A172 (cell line): ENCODE measurements at places on chromosomes 2 and 18. TPM values are rescaled to one million over a fixed set of nuclear protein-coding genes. Genes with fewer than 3 reads are reported as not detected.

- DNase-seq = peak; percentile 16
These were observed 674.5 kb downstream of the KCNJ3 start for GRCh38 chr2:155372969-155373368.

GRCh38 chr2:58146707-58147106 is 94.4 kb downstream of the FANCL start:
- peak; percentile 36 for DNase-seq

DNA sequence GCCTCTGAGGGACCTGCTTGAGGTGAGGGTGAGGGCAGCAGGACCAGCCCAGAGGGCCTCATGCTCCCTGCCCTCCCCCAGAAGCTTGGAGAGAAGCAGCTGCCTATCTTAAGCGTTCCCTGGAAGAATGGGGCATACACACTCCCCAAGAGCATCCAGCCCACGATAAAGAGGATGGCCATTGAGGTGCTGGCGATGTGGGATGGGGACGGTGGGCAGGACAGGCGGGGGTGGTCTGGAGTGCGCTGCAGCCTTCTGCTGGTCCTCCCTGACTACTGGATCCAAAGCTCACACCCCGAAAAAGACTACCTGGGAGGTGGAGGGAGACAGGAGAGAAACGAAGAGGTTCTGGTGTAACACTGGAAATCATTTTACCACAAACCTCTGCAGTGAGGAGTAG is 45.6 kb downstream of the LMAN2L start:
- no peak for DNase-seq

- DNase-seq = no peak
These were observed 787 bp downstream of the ERBB4 start for GRCh38 chr2:212537726-212538304.

- DNase-seq = no peak
These were observed 110.4 kb downstream of the LRP1B start for GRCh38 chr2:142020368-142020767.

GRCh38 chr2:224324604-224325003 is 77.3 kb downstream of the FAM124B start:
- no peak for DNase-seq

DNA sequence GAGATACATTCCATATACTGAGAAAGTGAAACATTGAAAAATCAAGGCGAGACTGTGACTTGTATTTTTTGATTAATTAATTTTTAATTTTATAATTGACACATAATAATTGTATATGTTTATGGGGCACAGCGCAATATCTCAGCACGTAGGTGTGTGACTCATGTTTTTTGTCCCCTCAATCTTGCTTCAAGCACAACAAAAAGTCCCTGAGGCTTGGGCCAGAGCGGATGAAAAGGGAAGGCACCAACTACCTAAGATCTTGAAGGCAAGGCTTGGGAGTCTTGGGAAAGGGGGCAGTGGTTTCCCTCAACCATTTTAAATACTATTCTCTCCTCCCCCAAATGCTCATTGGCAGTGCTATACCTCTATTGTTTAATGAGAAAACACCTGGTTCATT is 9.9 kb downstream of the SGPP2 start:
- DNase-seq = no peak

- no peak for DNase-seq
These were observed 73.7 kb upstream of the TGFA start for GRCh38 chr2:70627211-70627898.

Gene KATNAL2
- 3.7 and 5.1 TPM in 2 replicates for total RNA-seq

Gene STON1
- 2.5 and 3.4 TPM in 2 replicates for total RNA-seq

Gene COX5B
- 238 and 344 TPM in 2 replicates for total RNA-seq
